Activated gamma-delta T cell treated with anti-CD3 and anti-CD28 coated beads, Interleukin-2, amount 50 U/mL, for 16 hours (primary cell): ENCODE measurements at places on chromosomes 3 and 15.

DNA sequence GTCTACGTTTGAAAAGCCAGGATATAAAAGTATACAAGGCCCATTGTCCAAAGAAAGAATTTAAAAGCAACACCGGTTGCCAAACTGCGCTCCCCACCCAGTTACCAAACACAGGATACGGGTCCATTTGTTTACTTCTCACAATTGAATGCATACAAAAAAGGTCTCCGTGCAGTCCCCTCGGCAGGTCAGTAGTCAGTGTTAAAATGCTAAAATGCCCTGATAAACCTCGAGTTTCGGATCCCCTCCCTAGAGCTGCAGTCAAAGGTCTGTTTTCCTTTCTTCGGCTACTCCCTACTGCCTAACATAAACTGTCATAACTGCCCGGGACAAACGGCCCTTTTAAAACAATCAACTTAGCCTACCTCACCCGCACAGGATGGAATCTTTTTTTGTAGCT lies 534.6 kb downstream of the FOXP1 start:
- no peak for DNase-seq

GRCh38 chr15:41203395-41203794 lies 27.2 kb downstream of the EXD1 start:
- no peak for DNase-seq

DNA sequence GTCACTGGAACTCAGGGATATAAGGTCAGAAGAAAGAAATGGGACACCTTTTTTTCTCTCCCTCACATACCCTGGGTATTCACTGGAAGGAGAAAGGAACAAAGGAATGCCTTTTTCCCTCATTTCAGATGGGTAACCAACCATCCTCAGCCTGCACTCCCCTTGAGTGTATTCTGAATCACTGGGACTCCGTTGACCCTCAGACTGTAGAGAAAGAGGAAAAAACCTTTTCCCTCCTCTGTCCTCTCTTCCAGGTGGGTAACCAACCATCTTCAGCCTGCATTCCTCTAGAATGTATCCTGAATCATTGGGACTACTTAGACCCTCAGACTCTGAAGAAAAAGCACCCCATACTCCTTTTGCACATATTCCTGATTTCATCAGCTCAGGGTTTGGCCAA lies 11.4 kb downstream of the PRR20G start:
- DNase-seq: no peak

GRCh38 chr3:146160321-146160963 lies 542 bp downstream of the PLOD2 start:
- DNase-seq: no peak

- no peak for DNase-seq
Observed at GRCh38 chr15:32674681-32675080, 33.2 kb downstream of the SCG5 start.

- no peak for DNase-seq
Observed at GRCh38 chr3:2948882-2949281, 161.3 kb downstream of the IL5RA start.

DNA sequence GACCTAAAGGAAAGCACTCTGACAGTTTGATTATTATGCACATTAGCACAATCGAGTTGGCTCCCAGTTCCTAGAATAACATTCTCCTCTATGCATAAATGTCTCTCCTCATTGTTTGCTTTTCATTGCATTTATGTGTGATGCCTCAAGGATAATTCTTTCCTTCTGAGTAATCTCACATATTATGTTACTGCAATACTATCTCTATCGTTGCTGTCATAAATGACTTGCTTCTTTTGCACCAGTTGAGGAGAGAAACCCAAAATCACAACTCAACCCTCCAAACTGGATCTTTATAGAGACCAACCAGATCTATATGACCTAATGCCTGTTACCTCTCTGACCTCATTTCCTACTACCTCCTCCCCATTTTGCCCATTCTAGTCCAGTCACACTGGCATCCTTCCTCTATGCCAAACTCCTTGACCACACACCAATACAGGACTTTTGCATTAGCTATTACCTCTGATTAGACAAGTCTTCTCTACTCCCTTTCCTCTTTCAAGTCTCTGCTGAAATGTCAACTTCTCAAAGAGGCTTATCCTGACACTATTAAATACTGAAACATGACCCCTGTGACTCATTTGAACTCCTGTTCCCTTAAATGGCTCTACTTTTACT lies 1026.0 kb downstream of the TUSC7 start:
- no peak for DNase-seq

DNA sequence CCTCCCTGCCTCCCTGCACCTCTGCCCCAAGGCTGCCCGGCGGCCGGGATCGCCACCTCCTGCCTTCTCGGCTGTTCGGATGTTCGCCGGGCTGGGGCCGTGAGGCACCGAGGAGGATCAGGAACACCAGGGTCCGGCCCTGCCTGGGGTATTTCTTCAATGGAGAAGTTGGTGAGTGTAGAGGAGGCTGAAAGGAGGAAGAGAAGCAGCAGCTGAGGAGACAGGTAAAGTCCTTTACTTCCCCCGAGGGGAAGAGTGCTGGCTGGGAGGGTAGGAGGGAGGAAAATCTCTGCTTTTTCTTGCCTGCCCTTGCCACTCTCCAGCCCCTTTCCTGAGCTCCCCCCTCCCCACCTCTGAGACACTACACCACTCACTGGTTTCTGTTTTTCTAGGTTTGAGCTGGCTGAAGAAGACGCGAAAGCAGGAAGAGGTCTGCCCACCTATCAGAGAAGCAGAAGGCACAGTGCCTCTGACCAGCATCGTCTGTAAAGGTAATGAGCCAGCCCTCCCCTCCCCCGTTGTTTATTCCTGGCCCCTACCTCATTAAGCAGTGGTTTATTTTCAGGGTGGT lies 519 bp downstream of the ASB7 start:
- peak; percentile 24 for DNase-seq
